Pancreas (tissue), 10 donors: ENCODE measurements at places on chromosomes 16 and 17. TPM values are rescaled to one million over a fixed set of nuclear protein-coding genes. Genes with fewer than 3 reads are reported as not detected.

The PHOSPHO1 gene
- 0.22 TPM for total RNA-seq

The SYT17 gene
- total RNA-seq, result 2.5 TPM

The RNF43 gene
- total RNA-seq, result 5.6 TPM

The CETP gene
- total RNA-seq, result 0.21 TPM

The GFAP gene
- 0.29 TPM for total RNA-seq

The WDR90 gene
- 14.7 TPM for total RNA-seq

The AOC3 gene
- total RNA-seq, result 3.0 TPM

The ST6GALNAC1 gene
- 0.65 TPM for total RNA-seq

The PRSS8 gene
- 32.5 TPM for total RNA-seq

The CSH2 gene
- not detected for total RNA-seq
